Cerebellar cortex (tissue), 1 donor: ENCODE measurements at places on chromosomes 5 and 9.

DNA sequence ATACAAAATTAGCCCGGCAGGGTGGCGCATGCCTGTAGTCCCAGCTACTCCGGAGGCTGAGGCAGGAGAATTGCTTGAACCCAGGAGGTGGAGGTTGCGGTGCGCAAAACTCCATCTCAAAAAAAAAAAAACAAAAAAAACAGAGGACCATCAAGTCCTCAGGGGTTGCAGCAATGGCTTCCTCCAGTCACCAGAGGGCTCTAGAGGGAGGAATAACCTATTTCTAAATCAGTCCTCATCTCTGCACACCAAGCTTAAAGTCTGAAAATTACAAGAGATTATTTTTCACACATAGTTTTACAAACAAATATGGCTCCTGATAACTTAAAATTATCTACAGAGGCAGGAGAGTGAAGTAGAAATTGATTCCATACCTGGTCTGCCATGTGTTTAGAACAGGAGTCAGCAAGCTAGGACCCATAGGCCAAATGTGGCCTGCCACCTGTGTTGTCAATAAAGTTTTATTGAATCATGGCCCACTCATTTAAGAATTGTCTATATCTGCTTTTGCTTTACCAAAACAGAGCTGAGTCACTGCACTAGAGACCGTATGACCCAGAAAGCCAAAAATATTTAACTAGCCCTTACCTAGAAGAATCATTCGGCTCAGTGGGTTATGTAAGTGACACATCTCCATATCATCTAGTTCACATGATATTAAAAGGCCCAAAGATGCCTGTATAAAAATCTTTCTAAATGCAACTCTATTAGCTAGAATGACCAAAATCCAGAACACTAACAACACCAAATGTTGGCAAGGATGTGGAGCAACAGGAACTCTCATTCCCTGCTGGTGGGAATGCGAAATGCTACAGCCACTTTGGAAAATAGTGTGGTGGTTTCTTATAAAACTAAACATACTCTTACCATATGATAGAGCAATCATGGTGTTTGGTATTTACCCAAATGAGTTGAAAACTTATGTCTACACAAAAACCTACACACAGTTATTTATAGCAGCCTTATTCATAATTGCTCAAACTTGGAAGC is 207.7 kb downstream of the FRMD3 start:
- DNase-seq, result no peak

GRCh38 chr9:89175828-89176261 is 2.8 kb downstream of the SHC3 start:
- no peak for DNase-seq

GRCh38 chr9:120336021-120336752 is 243.8 kb downstream of the CDK5RAP2 start:
- no peak for DNase-seq

DNA sequence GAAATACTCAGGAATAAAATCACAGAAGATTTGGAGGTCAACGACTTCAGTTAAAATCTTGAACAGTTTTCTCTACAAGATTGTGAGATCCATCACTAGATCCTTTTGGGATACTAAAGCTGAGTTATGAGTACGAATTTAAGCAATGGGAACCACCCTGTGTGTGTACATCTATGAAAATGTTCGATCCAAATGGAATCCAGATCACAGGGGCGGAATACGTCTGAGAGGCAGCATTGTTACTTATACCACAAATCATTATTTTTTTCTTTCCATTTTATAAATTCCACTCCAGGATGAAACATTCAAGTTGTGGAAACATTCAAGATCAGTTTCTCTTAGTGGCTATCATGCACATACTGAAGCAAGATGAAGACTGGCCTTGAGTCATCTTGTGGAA is 239.3 kb upstream of the PAPPA start:
- DNase-seq, result no peak

DNA sequence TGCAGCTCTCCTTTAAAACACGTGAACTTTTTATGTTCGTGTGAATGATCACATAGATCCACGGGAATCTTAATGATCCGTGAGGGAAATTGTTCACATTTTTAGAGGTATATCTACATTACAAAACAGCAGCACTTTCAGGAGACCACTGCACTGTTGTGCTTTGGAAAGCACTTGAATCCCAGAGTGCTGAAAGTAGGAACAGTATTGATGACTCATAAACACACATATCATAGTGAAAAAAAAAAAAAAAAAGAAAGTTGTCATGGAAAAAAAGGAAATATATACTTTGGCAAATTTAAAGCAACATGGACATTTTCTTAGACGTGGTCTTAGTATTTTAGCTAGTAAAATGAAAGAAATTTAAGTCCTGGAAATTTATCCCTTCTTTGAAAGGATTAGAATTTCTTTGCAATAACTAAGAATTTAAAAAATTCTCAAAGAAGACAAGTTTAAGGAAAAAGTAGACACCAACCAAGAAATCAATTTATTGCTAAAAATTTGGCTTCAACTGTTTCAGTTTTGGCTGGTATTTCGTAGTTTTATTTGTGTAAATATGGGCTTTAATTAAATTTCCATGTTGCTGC is 55.4 kb downstream of the ADGRV1 start:
- DNase-seq, result no peak

DNA sequence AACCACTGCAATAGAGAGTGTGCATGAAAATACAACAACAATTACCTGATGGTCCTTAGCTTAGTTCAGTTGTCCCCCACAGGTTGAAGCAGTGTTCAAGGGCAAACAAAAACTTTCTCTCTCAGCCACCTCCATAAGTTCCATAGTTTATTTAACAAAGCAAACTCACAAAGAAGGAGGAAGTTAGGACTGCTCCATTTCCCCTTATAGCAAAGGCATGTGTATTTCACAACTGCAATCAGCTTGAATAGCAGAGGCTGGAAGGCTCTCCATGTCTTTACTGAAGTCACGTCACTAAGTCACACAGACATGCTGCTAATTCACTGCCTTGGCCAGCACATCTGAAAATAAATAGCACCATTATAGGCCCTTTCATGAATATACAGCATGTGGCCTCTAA is 43.3 kb downstream of the DOCK8 start:
- no peak for DNase-seq

DNA sequence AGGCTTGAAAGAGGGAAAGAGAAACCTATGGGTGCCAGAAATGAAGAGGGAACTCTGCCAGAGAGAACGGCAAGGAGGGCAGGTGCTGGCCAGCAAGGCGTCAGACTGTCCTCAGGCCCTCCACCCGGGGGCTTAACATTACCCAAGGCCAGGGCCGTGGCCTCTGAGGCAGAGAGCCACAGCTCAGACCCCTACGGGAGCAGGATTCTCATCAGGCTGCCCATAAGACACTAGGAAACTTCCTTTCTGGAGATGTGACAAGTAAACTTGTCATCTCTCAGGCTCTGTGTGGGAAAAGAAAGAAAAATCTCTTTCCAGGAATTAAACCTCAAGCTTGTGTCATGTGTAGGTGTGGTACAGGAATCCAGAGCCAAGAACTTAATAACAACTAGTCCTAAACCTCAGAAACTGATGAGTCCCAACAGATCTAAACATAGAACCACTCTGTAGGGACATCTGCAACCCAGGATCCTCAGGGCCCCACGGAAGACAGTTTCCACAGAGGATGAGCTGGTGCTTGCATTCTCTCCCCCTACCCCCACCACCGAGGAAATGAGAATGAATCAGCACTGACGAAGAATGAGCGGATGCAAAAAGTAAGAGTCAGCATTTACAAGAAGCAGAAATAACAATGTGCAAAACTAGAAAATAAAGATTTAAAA is 74.3 kb downstream of the DCP2 start:
- DNase-seq, result no peak

GRCh38 chr5:128527077-128527476 is 11.0 kb downstream of the FBN2 start:
- no peak for DNase-seq

DNA sequence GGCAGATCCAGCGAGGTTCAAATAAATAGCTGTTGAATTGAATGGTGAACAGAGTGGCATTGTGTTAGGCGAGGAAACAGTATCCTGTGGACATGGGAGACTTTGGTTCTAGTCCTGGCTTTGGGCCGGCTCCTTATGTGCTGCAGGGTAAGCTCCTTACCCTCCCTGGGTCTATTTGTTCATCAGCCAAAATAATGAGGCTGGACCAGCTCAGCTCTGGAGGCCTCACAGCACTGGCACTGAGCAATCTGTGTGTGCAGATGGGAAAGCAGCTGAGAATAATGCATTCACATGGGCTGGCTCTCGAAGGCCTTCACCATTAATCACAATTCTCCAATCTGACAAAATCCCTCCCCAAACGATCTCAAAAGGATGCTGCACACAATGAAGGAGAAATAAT is 81.9 kb downstream of the APBA1 start:
- peak; percentile 96 for DNase-seq

- DNase-seq, result no peak
Measured at GRCh38 chr5:127826011-127826410, 122.8 kb downstream of the CCDC192 start.

DNA sequence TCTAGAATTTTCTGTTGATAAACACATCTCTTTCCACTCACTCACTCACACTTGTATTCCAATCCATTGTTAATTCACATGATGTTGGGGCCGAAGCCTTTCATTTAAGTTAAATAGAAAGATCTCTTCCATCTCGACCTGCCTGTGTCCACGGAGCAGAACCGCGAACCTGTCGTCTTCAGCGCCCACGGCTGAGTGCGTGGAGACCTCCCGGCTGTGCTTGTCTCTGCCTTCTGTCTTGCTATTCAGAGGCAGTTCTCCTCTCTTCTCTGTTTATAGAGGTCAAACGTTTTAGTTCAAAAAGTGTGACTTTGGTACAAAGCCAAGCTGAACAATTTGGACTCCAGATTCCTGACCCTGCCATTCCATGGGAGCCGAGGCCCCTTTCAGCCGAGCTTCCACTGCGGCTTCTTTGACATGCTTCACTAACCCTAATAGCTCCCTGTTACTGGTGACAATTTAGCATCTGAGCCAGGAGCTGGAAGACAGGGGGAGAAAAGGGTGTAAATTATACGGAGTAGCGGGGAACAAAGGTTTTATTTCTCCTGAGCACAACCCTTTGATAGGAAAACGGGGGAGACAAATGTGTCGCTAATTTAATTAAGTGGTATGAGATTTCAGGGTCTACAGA is 314.4 kb upstream of the IRX4 start:
- no peak for DNase-seq

- DNase-seq, result peak; percentile 76
Measured at GRCh38 chr9:129131300-129132145, 20.3 kb downstream of the PTPA start.

- DNase-seq, result no peak
Measured at GRCh38 chr9:90956026-90956810, 154.6 kb downstream of the SYK start.

DNA sequence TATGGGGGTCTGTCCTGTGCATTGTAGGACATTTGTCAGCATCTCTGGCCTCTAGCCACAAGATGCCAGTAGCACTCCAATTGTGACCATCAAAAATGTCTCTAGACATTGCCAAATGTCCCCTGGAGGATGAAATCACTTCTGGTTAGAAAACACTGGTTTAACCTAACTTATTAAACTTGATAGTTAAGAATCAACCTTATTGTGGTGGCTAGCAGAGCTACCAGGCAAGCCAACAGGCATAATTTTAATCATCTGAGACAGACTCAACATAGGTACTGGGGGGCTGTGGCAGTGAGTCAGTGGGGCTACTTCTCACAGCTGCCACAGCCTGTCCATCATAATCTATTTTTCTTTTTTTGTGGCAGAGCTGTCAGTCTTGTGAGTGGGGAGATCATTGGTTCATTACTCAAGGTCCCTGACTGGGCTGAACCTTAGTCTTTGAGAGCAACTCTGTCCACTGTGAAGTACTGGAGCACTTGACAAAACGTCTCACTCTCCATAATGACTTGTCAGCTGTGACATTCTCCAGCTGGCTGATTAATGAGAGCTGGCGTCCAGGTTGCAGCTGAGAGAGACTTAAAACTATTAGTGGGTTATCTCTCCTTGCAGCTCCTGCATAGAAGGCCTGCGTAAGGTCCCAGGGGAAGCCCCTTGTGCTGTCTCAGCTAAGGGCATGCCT is 107.9 kb downstream of the DCP2 start:
- no peak for DNase-seq

GRCh38 chr5:178778919-178779318 is 48.5 kb upstream of the ZNF354A start:
- no peak for DNase-seq

DNA sequence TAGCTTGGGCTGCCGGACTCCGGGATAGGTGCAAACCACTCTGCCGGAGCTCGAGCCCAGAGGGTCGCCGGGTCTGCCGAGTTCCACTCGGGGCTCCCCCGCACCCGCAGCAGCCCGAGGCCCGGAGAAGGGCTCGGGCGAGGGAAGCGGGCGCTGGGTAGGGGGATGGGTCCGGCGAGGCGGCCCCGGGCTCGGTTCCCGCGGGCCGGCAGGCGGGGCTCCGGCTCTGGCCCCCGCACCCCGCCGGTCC is 507 bp downstream of the RICTOR start:
- DNase-seq, result no peak

DNA sequence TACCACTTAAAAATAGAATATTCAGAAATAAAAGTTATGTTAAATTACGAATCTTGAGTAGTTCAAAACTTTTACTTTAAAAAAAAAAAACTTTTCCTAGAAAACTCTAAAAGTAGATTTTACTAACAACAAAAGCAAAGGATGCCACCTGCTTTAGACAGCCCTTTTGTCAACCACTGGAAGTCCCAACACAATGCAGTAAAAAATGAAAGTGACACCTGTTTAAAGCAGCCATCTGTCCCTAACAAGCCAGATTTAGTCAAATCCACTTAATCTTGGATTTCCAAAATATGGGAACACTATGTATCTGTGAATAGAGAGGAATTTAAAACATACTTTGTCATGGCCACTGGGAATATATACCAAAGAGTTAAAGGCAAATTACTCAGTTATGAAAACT is 3.8 kb downstream of the RFX3 start:
- no peak for DNase-seq

DNA sequence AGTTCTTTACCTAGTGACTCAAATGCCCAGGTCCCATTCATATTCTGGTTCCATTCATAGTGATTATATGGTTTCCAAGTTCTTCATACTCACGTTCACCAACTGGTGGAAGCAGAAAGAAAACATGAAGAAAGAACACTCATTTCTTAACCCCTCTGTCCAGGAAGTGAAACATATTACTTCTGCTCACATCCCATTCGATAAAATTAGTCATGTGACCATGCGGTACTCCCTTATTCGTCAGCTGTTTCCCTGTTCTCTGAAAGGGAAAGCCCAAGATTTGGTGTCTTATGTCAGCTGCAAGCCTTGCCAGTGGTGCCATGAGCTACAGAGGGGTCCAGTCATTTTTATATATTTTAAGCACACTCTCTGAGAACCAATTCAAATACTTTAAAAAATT is 387.0 kb upstream of the DMAC1 start:
- no peak for DNase-seq

- no peak for DNase-seq
Measured at GRCh38 chr5:11560915-11561697, 343.1 kb downstream of the CTNND2 start.

GRCh38 chr9:3931996-3932906 is 367.6 kb downstream of the GLIS3 start:
- no peak for DNase-seq

- no peak for DNase-seq
Measured at GRCh38 chr9:20746967-20747366, 62.9 kb downstream of the FOCAD start.

DNA sequence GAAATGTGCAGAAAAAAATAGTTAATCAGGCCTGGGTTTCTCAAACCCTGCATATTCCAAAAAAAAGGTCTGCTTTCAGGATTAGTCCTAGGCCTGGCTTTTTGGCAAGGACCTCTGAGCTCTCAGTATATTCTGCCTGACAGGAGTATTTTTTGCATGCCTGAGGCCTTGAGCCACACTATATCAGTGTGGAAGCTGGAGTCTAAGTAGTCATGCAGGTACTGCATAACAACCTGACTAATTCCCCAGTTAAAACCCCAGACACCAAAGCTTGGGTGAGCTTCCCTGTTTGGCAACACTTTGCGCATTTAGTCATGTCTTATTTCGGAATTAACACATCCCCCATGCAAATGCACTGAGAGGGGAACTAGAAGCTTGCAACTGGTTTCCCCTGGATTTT is 359.5 kb downstream of the CETN3 start:
- DNase-seq, result no peak
